ENCODE measurements at places on chromosomes 6 and 20. TPM values are rescaled to one million over a fixed set of nuclear protein-coding genes. Genes with fewer than 3 reads are reported as not detected.

Gene WFDC12
- total RNA-seq, result not detected

Gene GJA10
- not detected for total RNA-seq

Gene SYNGAP1
- 3.7 TPM for total RNA-seq

Gene BMP5
- not detected for total RNA-seq

Gene ANKEF1
- 6.8 TPM for total RNA-seq

Gene ACSS2
- 9.7 TPM for total RNA-seq

Gene CDSN
- not detected for total RNA-seq

Gene ASIP
- not detected for total RNA-seq

Gene KHDC1L
- 0.32 TPM for total RNA-seq

Gene SERPINB1
- 55.7 TPM for total RNA-seq

Gene EGFL8
- total RNA-seq, result 1.9 TPM

Gene SAMD10
- not detected for total RNA-seq

Gene ULBP2
- 3.3 TPM for total RNA-seq

Gene IL17F
- total RNA-seq, result not detected

Gene NDRG3
- total RNA-seq, result 23.2 TPM

Gene C20orf141
- not detected for total RNA-seq

Gene TSPO2
- total RNA-seq, result not detected

Gene STX11
- 2.6 TPM for total RNA-seq

Gene ZNF311
- total RNA-seq, result 0.42 TPM

Gene SRMS
- 0.18 TPM for total RNA-seq

Gene FAM217A
- not detected for total RNA-seq

Gene SNX21
- total RNA-seq, result 6.9 TPM

Gene NSFL1C
- total RNA-seq, result 129 TPM

Gene AIF1
- total RNA-seq, result not detected

Gene MLIP
- total RNA-seq, result not detected

Gene WRNIP1
- total RNA-seq, result 41.2 TPM

Gene TRERF1
- total RNA-seq, result 7.0 TPM

Gene SCUBE3
- total RNA-seq, result 0.07 TPM

Gene NRSN1
- not detected for total RNA-seq

Gene PLEKHG1
- 0.93 TPM for total RNA-seq
